ENCODE measurements at places on chromosomes 6 and 20.

DNA sequence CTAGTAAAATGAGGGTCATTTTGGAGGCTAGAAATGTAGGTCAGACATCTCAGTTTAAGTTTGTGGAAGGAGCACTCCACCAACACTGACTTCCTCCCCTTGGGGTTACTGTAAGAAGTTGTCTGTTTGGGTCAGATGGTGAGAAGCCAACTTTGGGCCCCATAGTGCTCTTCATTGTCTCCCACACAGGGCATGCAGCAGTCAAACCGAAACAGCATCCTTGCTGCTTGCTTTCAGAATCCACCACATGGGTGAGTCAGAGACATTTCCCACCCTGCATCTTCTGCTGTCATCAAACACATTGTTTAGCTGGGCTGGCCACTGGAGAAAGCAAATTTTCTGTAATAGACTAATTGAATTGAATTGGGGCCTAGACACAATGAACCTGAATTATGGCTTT lies 16.8 kb downstream of the IL17F start:
- DNase-seq = no peak

DNA sequence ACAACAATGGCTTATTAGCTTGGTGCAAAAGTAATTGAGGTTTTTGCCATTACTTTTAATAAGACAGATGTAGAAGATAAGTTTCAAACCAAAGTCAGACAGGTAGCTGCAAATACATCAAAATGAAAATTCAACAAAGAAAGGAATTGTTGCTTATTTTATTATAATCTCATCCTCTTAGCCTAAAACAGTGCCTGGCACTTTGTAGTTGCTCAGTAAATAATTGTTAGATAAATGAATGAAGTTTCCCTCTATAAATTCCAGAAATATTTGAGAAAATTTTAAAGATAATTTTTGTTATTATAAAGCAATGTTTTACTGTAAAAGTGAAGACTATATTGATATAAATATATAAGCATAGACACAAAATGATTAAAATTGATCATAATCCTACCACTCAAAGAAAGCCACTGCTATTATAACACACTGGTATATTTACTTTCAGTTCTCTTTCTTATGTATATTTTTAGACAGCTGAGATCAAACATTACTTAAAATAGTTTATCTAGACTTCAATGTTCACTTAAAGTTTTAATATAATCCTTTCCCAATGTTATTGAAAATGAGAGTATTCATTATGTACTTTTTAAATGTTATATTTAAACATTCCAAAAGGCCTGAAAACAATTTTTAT lies 42.5 kb downstream of the SESN1 start:
- no peak for DNase-seq

DNA sequence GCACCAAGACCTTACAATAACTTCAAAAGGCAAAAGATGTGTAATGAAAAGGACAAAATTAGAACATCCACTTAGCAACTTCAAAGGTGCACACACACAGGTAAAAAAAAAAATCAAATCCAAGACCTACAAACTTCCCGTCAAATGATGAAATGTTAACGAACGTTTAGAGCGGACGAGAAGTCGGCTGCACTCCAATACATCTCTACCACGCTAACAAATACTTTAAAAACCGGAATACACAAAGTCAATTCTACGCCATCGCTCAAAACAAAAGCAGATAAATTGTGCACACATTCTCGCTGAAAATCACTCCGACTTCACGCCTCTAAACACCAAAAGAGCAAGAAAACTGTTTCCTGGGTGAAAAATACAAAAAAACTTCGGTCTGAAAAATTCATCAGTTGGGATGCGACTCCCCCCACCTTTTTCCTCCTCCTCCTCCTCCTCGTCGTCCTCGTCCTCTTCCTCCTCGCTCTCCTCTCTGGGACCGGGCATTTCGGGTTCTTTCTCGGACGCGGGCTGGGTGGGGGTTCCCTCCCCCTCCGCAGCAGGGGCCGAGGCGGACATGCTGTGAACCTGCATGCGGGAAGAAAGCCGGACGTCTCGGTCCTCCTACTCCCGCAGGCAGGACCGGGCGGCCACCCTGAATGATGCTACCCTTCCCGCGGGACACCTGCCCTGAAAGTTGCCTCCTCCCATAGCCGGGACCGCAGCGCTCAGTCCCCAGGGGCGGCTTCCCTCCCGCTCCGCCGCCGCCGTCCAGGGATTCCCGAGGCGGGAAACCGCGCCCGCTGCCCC lies 712 bp downstream of the DEK start:
- no peak for DNase-seq

GRCh38 chr20:62703853-62704228 lies 4.8 kb upstream of the NTSR1 start:
- no peak for DNase-seq

DNA sequence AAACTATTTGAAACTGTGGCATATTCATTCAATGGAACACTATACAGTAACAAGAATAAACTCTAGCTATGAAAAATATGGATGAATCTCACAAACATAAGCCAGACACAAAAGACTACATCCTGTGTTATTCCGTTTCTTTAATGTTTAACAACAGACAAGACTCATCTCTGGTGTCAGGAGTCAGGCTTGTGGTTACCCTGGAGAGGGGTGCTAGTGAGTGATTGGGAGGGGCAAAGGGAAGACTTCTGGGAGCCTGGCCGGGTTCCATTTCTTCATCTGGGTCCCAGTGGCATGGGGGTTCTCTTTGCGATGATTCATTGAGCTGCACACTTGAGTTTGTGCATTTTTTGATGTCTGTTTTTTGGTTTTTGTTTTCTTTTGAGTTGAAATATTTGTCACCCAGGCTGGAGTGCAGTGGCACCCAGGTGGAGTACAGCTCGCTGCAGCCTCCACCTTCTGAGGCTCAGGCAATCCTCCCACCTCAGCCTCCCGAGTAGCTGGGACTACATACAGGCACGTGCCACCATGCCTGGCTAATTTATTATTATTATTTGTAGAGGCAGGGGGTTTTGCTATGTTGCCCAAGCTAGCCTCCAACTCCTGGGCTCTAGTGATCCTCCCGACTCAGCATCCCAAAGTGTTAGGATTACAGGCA lies 21.2 kb upstream of the TTPAL start:
- DNase-seq = no peak

- no peak for DNase-seq
Observed at GRCh38 chr20:34268851-34269636, 27.8 kb downstream of the ASIP start.

DNA sequence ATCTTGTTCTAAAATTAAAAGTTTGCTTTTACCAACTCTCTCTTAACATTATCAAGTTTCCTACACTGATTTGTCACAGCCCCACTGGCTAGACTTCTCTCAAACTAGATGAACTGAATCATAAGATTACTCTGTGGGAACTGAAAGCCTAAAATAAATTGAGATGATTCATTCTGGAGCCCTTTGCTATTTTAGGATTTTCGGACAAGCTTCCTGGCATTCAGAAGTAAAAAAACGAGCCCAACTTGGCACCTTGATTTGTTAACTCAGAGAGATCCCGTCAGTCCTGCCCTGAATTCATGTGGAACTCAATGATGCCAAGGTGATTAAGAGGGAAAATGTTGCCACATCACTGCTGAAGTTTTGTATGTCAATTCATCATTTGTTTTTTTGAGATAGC lies 122.0 kb upstream of the NRSN1 start:
- DNase-seq = no peak

GRCh38 chr20:18011951-18012645 lies 43.3 kb downstream of the MGME1 start:
- no peak for DNase-seq

GRCh38 chr6:22582417-22583205 lies 13.2 kb downstream of the HDGFL1 start:
- DNase-seq = no peak

DNA sequence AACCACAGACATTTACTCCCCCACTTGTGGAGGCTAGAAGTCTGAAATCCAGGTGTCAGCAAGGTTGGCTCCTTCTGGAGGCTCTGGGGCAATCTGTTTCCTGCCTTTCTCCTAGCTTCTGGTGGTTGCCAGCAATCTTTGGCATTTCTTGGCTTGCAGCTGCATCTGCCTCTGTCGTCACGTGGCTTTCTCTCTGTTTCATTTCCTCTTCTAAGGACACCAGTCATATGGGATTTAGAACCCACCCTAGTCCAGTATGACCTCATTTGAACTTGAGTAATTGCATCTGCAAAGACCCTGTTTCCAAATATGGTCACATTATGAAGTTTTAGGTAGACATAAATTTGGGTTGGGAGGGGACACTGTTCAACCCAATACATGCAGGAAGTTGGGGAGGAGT lies 56.2 kb upstream of the EPB41L1 start:
- DNase-seq = no peak

DNA sequence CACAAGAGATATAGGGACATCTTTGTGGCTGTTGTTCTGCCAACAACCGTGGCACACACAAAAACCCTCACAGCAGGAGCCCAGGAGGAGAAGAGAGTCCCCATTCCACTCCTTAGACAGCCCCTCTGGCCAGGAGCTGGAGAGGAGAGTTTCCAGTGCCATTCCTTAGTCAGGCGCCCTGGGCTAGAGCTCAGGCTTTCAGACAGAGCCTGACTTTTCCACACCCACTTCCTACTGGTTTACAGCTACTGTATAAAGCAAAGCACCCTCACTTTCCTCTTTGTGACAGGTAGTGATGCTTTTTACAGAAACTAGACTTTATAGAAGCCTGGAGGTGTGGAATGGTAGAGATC lies 145.9 kb downstream of the SYCP2 start:
- DNase-seq = no peak

DNA sequence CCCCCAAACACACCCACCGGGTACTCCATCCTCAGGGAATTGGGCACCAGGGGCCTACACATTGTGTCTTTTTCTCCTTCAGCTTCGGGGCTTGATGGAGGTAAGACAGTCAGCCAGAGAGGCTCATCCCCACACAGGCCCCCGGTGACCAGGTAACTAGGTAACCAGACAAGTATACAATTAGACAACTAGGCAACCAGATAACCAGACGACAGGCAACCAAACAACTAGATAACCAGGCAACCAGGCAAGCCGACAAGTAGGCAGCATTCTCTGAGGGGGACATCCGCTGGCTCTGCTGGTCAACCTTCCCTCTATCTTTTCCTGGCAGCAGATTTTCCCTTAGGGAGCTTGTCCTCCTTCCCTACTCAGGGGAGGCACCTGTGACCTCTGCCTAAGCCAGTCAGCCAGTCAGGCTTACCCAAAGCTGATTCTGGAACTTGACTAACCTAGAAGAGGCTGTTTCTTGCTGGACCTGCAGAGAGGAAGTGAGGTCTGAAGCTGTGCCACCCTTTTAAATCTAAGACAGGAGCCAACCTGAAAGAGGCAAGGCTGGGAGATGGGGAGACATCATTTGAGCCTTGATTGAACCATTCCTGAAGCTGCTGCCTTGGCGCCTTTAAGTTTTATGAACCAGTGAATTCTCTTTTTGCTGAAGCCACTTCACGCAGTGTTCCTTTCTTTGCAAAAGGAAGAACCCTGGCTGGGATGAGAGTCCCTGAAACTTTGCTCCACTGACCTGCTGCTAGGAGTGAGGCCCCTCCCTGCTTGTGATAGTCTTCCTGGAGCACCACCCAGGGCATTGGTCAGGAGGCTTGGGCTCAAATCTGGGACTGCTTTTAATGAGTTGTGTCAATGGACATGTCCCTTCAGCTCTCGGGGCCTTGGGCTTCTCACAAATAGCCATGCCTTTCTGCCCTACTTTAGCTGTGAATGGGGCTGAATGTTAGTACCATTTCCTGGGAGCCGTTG lies 96.4 kb upstream of the RNF24 start:
- no peak for DNase-seq

- DNase-seq = no peak
Observed at GRCh38 chr6:11538052-11538818, 686 bp downstream of the TMEM170B start.

- no peak for DNase-seq
Observed at GRCh38 chr6:35359744-35360348, 17.5 kb downstream of the PPARD start.

- no peak for DNase-seq
Observed at GRCh38 chr6:153790048-153790447, 249.0 kb upstream of the OPRM1 start.

- DNase-seq = no peak
Observed at GRCh38 chr20:16388731-16389130, 184.5 kb downstream of the KIF16B start.

- DNase-seq = no peak
Observed at GRCh38 chr6:41581381-41581991, 35.3 kb downstream of the FOXP4 start.

DNA sequence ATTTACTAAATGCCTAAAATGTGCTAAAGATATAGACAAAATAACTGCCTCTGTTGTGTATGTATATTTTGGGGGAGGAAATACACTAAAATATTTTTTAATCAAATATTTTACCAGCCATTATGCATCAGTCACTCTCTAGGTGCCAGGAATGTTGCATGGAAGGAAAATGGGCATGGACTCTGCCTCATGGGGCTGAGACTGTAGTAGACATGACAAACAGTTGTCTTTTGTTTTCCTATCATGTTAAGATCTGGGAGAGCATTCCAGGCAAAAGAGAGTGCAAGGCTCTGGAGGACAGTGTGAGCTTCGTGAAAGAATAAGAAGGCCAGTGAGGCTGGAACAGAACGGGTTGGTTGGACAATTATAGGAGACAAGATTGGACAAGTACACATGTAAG lies 26.5 kb downstream of the HLA-DOB start:
- DNase-seq = no peak

GRCh38 chr6:149013586-149014344 lies 266.9 kb downstream of the UST start:
- DNase-seq = no peak

DNA sequence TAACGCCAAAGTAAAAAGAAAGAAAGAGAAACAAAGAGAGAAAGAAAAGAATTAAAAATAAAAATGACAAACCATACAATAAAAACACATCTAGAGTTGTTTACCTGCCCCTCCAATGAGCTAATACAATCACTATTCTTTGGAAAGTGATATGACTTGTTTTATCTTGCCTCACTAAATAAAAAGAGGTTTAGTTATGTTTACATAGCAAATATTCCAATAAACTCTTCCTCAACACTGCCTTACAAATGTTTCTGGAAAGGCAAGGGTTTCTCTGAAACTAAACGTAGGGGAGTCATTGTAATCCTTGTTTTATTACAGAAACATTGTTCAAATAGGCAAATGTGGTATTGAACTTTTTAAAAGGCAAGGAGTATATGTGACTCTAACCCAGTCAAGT lies 396.2 kb downstream of the EPM2A start:
- DNase-seq = no peak

DNA sequence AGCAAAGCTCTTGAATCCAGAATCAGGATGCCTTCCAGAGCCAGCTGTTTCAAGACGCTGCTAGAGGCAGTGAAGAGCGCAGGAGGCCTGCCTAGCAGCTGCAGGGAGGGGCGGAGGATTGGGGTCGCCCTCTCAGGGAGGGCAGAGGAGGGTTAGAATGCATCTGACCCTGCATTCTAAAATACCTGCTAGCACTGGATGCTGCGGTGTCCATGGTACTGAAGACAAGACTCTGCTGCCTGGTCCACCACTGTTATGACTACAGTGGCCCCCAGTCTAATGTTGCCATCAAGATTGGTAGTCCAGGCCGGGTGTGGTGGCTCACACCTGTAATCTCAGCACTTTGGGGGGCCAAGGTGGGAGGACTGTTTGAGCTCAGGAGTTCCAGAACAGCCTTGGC lies 193.7 kb upstream of the PROKR2 start:
- no peak for DNase-seq

- DNase-seq = no peak
Observed at GRCh38 chr6:163940705-163941623, 526.4 kb downstream of the QKI start.

Measured in stimulated activated CD8-positive, alpha-beta memory T cell treated with anti-CD3 and anti-CD28 coated beads, Interleukin-15, amount 100 ng/mL, for 1 hour (primary cell).